Activated CD4-positive, alpha-beta T cell treated with anti-CD3 and anti-CD28 coated beads, Interleukin-2, amount 50 U/mL, for 48 hours (primary cell): ENCODE measurements at places on chromosomes 13 and 19.

- DNase-seq, result peak; percentile 34
Observed at GRCh38 chr19:3516675-3517207, 10.6 kb downstream of the FZR1 start.

DNA sequence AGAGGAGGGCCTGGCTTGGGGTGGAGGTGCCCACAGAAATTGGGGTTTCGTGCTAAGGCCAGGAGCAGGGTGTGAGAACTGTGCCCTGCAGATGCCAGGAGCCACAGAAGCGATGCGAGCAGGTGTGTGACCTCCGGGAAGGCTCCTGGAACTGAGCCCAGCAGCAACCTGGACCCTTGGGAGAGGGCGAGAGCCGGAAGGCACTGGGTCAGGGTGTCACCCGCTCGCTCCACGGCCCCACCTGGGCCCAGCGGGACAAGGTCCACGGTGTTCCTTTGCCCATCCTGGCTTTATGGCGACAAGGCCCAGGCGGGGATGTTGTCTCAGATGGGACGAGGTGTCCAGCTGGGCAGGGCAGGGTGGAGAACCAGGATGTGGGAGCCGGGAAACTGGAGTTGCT is 4.2 kb downstream of the MISP start:
- no peak for DNase-seq

GRCh38 chr19:10364644-10365043 is 15.7 kb downstream of the TYK2 start:
- DNase-seq, result no peak

DNA sequence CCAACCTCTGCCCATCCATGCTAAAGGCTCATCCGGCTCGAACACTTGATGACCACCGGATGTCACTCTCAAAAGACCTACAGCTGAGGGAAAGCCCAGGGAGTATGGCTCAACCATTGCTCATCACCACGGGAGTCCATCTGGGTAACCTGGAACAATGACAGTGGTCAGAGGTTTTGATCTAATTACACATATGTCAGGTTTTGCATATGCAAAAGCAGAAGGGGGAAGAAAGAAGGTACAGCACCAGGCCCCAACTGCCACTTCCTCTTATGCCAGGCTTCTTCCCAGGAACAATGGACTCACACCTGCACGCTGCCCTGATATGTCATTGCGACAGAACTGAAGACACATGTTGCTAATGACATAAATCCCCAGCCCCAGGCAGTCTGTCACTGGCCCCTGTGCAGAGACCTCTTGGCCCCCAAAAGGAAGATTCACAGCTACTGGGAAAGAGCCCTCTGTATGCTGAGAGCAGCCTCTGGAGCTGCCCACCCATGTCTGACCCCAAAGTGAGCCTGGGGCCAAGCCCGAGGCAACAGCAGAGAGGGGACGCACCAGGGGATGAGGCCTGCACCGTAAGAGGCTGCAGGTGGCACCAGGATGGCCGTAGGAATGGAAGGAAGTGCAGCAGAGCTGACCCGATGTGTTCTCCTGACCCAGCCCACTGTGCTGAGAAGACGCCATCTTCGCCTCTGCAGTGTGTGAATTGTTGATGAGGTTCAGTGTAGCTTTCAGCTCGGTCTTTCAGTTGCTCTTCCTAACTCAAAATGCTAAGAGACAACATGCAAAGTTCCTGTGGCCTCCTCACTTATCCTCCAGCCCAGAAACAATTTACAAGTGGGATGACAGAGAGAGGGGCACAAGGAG is 26.3 kb downstream of the EPS15L1 start:
- peak; percentile 20 for DNase-seq

DNA sequence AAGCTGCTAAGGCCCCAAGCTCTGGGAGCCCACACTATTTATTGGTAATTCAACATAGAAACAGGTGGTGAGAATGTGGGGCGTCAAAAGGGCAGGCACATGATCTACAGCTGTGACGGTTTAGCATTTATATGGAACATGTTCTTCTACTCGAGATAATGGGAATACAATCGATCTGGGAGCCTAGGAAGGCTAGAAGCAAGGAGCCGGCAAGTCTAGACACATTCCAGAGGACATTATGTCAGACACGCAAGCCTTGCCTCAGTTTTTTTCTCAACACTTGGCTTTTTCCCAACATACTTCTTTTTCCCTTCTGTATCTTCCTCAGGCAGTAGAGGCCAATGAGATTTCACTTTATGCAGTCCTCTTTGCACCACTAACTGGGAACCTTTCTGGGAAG is 315.7 kb upstream of the SLITRK5 start:
- DNase-seq, result no peak

DNA sequence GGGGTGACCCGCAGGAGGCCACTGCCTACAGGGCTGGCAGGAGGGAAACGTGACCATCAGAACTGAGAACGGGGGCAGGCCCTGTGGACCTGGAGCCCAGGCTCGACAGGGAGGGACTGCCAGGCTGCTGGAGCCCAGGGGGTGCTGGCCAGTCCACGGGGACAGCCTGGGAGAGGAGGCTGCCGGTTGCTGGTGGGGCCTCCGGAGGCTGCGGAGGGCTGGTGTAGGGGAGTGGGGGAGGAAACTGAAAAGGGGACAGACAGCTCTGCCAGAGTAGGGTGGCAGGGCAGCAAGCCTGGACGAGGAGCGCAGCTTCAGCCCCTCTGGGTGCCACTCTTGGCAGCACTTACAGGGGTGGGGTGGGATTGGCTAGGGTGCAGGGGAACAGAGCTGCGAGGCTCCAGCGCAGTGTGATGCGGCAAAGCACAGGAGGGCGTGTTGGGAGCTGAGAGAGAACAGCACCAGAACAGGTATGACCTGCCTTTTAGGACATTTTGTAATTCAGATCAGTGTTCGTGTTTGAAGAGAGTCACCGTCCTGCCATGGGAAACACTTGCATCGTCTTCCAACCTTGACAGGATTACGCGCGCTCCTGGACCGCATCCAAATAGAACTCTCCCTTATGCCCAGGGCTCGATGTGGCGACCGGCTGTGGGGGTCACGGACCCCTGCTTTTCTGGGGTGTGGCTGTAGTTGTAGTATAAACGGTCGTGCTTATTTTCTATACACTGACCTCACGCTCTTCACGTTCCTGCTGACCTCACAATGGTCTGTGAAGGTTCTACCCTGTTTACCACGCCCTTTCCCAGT is 19.9 kb upstream of the ARHGEF7 start:
- no peak for DNase-seq

GRCh38 chr13:76651286-76651685 is 234.9 kb downstream of the KCTD12 start:
- no peak for DNase-seq

- DNase-seq, result no peak
Observed at GRCh38 chr19:39064405-39064804, 19.8 kb upstream of the ACP7 start.

- no peak for DNase-seq
Observed at GRCh38 chr13:54034047-54034446, 1005.4 kb downstream of the OLFM4 start.
